ENCODE measurements at places on chromosomes 13 and 19.

DNA sequence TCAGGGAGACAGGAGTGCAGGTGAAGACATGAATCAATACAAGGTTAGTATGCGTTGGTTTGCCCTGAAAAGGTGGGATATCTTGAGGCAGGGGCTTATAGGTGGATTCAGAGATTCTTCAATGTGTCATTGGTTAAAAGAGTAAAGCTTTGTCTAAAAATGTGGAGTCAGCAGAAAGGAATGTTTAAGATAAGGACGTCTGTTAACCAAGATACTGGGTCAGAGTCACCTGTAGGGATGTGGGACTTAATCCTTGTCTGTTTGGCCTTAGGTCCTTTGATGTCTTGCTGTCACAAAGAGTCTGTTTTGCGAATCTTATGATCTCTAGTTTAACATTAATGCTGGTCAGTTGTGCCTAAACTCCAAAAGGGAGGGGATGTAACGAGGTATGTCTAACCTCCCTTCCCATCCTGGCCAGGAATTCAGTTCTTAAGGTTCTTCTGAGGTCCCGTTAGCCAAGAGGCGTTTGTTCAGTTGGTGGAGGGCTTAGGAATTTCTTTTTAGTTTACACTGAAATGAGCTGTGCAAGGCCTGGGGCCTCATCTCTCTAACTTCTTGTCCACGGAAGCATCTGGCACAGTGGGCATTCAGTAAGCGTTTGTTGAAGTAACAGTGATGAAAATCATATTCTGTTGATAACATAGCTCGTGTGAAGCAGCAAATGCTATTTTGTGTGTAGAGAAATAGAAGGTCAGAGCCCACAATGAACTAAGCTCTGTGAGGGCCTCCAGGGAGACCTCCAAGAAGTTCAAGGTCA is 96.2 kb upstream of the RNF113B start:
- no peak for DNase-seq

DNA sequence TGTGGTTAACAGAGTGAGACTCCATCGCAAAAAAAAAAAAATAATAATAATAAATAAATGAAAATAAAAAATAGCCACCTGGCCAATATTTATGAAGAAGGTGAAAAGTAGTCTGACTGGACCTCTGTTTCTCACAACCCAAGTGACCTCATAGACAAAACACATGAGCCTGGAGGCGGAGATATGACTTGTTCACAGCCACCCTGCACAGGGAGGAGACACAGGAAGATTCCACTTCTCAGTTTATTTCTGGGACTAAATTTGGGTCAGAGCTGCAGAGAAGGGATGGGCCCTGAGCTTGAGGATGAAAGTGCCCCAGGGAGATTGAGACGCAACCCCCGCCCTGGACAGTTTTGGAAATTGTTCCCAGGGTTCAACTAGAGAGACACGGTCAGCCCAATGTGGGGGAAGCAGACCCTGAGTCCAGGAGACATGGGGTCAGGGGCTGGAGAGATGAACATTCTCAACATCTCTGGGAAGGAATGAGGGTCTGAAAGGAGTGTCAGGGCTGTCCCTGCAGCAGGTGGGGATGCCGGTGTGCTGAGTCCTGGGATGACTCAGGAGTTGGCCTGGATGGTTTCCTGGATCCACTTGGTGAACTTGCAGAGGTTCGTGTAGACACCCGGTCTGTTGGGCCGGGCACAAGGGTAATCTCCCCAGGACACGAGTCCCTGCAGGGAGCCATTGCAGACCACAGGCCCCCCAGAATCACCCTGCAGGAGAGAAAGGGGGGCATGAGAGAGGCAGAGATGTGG is 9.6 kb downstream of the KLK5 start:
- DNase-seq = no peak

GRCh38 chr19:38655148-38655824 is 7.8 kb downstream of the ACTN4 start:
- no peak for DNase-seq

DNA sequence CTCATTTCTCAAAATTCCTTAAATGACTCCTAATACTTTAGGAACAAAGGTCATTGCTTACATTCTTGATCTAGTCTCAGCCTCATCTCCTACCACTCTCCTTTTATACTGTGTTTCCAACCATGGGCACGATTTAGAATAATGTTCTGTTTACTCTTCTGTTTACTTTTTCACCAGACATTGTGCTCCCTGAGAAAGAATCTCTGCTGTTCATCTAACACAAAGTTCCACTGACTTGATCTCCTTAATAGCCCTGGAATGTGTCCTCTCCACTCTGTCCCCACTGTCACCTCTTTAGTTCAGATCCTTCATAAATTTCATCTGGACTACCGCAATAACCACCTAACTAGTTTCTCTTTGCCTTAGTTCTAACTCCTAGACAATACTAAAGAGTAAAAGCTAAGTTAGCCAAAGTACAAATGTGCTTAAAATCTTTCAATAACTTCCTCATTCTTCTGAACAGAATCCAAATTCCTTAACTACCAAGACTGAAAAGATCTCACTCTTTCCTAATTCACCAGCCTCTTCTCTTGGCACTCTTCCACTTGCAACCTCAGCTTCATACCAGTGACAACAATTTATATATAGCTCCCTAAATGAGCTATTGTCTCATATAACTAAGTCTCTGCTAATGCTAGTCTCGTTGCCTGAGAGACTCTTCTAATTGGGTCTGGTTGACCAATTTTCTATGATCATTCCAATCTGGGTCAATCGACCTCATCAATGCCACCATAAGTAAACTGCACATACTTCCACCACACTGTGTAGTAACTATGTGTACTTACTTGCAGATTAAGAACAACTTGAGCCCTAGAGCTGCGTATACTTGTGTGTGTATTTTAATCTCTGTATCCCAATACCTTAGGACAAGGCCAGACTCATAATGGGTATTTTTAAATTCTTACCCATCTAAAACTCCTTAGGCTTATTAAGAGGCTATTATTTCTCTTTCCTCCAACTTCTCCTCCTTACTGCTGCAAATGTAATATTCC is 179.9 kb downstream of the VWA8 start:
- no peak for DNase-seq

GRCh38 chr13:60329221-60329923 is 67.6 kb upstream of the TDRD3 start:
- no peak for DNase-seq

- DNase-seq = no peak
Measured at GRCh38 chr13:38602266-38602665, 84.6 kb upstream of the FREM2 start.

- DNase-seq = no peak
Measured at GRCh38 chr19:49862391-49863253, 4.8 kb downstream of the PNKP start.

DNA sequence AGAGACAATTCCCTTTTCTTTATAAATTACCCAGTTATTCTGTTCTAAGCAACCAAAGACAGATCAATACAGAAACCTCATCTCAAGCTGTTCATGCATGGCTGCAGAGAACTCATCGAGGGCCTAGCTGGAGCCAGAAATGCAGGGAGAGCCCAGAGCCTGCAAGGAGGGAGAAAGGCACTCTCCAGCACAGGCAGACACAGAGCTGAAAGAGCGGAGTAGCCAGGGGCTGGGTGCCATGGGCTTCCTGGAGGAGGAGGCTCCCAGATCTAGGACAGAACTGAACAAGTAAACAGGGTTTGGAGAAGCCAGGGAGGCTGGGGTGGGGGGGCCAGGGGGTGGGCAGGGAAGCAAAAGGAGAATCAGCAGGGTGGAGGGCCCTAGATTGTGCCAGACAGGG is 144.2 kb upstream of the ZNF507 start:
- no peak for DNase-seq

- no peak for DNase-seq
Measured at GRCh38 chr13:85405316-85405897, 393.8 kb downstream of the SLITRK6 start.
